ENCODE measurements at places on chromosomes 5 and 9.

DNA sequence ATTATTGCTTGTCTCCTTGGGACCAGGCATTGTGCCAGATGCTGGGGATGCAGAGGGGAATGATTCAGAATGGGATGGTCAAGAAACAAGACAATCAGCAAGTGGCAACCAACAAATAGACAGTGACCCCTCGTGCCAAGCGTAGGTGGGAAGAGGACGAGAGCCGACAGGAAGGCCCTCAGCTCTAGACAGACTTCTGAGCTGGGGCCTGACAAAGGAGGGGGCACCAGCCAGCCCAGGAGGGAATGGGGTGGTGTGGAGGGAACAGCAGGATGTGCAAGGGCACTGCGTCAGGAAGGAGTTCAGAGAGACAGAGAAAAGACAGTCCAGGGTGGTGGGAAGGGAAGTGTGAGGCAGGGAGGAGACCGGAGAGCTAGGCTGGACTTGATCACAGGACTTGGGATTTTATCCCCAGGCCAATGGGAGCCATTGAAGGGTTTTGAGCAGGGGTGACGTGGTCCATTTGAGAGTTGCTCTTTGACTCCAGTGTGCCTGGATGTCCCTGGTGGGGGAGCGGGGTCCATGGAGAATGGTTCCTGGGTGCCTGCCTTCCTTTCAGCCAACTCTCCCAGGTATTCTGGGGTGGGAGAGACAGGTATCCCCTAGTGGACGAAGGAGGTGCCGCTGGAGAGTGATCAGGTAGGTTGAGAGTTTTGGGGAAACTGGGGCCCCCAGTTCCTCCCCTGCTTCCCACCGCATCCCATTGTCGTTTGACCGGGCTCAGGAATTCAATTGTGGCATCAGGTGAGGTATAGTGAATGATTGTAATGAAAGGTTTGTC, 79.3 kb upstream of the ZNF618 start:
- DNase-seq = no peak

GRCh38 chr9:114336157-114336556, 6.5 kb downstream of the ORM2 start:
- no peak for DNase-seq

GRCh38 chr5:7146886-7147285, 249.1 kb upstream of the ADCY2 start:
- DNase-seq = no peak

GRCh38 chr5:36724467-36725332, 118.3 kb downstream of the SLC1A3 start:
- DNase-seq = peak; percentile 95

- DNase-seq = no peak
These were observed 41.9 kb downstream of the NACC2 start for GRCh38 chr9:136052991-136053756.

- DNase-seq = peak; percentile 29
These were observed 136.7 kb downstream of the CAVIN4 start for GRCh38 chr9:100714372-100715099.

GRCh38 chr5:143413958-143414669, 10.6 kb upstream of the NR3C1 start:
- peak; percentile 16 for DNase-seq

GRCh38 chr9:134179918-134180785, 15.8 kb upstream of the RNU6ATAC start:
- DNase-seq = no peak

GRCh38 chr9:86735772-86736458, 211.4 kb downstream of the GAS1 start:
- no peak for DNase-seq

GRCh38 chr5:117082977-117083376, 508.4 kb upstream of the SEMA6A start:
- DNase-seq = no peak

- no peak for DNase-seq
These were observed 95.3 kb upstream of the VLDLR start for GRCh38 chr9:2526071-2526828.

Data from MV-4-11 (cell line).